ENCODE measurements at places on chromosomes 7 and 10. TPM values are rescaled to one million over a fixed set of nuclear protein-coding genes. Genes with fewer than 3 reads are reported as not detected.

DNA sequence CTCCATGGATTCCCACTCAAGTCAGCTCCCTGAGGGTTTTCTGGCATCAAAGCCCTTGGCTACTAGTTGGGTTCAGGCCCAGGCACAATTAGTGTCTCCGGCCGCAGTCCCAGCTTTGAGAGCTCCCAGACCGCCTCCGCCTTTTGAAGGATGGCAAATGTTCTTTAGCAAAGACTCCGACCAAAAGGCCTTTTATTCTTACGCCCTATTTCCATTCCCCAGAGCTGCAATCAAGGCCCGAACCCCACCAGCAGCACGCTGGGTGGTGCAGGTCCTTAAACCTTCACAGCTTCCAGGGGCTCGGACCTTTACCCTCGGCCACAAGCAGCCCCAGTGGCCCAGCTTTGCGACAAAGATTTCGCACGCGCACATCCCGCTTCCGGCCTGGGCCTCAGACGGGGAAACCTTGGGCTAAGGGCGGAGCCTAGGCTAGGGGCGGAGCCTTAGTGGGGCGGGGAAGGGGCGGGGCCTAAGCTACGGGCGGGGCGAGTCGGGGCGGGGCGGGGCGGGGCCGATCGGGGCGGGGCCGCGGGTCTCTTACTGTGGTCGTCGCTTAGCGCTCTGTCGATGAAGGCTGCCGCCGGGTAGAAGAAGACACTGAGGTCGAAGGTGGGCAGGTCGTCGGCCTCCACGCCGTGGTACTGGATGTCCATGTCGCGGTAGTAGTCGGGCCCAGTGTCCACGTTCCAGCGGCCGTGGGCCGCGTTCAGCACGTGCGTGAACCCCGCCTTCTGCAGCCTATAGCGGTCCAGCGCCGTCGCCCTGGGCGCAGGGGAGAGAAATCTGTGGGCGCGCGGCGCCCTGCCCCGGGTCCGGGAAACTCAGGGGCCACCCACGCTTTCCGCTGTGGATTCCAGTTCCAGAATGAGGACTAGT is 68.0 kb upstream of the SAMD8 start:
- H3K4me1 ChIP-seq, result no peaks in the 10 kb centered on the region
- no peaks in the 10 kb centered on the region for H3K36me3 ChIP-seq
- no peak overlapping the region for H3K27ac ChIP-seq
- H3K4me3 ChIP-seq, result no peak overlapping the region

GRCh38 chr7:85126383-85126782 is 60.5 kb downstream of the SEMA3D start:
- H3K4me3 ChIP-seq, result no peak overlapping the region
- DNase-seq, result no peak
- H3K27ac ChIP-seq, result no peak overlapping the region

DNA sequence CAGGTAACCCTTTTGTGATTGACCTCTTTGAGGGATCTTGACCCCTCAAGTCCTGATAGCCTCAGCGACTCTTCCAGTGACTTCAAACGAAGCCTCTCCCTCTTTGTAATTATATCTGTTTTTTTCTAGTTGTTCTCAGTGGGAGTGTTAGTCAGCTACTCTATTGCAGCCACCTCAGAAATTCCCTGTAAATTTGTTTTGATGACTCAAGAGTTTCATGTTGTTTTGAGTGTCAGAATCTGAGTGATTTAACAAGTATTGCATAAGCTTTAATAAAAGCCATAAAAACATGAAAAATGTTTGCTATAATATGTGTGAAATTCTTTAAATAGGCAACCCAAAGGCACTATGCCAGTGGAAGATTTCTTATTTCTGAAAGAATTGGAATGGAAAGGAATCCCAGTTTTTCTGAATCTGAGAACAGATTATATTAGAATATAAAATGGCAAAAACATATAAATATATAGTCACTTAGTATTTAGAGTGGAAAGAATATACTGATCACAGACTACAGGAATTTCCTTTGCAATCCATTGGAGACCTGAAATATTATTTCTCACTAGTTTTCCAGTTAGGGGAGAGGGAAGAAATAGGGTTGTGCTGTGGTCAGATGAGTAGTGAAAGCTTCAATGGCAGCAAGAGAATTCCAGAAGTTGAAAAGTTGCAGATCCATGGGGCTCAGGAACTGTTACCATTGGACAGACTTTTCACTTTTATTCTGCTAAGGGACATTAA is 94.4 kb upstream of the SEMA3C start:
- H3K27me3 ChIP-seq, result no peaks in the 10 kb centered on the region
- peaks cover 2% of the 10 kb centered on the region for H3K36me3 ChIP-seq
- no peak overlapping the region for H3K4me3 ChIP-seq
- no peak for DNase-seq

Gene SRRM3
- 0.94 TPM for total RNA-seq

DNA sequence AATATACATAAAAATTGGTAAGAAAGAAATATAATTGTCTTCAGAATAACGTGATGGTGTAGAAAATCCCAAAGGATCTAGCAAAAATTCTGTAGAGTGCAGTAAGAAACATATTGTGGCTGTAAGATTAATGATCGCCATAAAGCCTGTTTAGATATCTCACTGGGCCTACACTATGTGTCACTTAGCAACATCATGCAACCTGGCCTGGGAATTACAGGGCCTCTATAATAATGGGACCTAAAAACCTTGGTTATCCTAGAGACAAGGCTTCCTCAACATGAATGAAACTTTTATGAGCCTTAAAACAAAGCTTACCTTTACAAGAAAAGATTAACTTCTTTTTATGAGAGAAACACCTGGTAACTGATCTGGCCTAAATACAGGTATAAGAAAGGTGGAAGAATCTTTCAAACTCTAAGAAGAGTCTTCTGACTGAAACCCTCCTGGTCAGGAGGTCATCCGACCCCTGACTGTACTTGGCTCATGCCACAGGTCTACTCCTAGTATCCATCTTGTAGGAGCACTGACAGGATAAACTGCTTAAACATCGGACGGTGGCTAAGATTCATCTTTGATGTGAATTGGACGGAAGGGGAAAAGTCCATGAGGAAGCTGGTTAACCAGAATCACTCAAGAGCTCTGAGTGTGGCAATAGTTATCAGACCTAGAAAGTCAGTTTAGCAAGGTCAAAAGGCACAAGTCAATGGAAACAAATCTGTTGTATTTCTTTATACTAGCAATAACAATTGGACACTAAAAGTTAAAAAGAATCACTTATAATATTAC is 1155.1 kb upstream of the SORCS1 start:
- H3K27me3 ChIP-seq, result no peaks in the 10 kb centered on the region
- H3K27ac ChIP-seq, result no peak overlapping the region
- no peak overlapping the region for H3K4me3 ChIP-seq
- no peaks in the 10 kb centered on the region for H3K36me3 ChIP-seq

- no peaks in the 10 kb centered on the region for H3K4me1 ChIP-seq
- no peaks in the 10 kb centered on the region for H3K27me3 ChIP-seq
- H3K27ac ChIP-seq, result no peak overlapping the region
- DNase-seq, result no peak
- no peak overlapping the region for H3K4me3 ChIP-seq
Measured at GRCh38 chr7:117134889-117135552, 181.7 kb downstream of the ST7 start.

- H3K27ac ChIP-seq, result no peak overlapping the region
- H3K4me3 ChIP-seq, result no peak overlapping the region
- no peaks in the 10 kb centered on the region for H3K4me1 ChIP-seq
- DNase-seq, result no peak
- peaks cover 24% of the 10 kb centered on the region for H3K27me3 ChIP-seq
Measured at GRCh38 chr10:49617121-49618020, 3.5 kb downstream of the CHAT start.

Gene PRKRIP1
- total RNA-seq, result 17.1 TPM

GRCh38 chr7:125654076-125654475 is 724.5 kb upstream of the POT1 start:
- H3K36me3 ChIP-seq, result no peaks in the 10 kb centered on the region
- no peaks in the 10 kb centered on the region for H3K27me3 ChIP-seq
- H3K4me1 ChIP-seq, result no peaks in the 10 kb centered on the region
- H3K27ac ChIP-seq, result no peak overlapping the region
- H3K4me3 ChIP-seq, result no peak overlapping the region

DNA sequence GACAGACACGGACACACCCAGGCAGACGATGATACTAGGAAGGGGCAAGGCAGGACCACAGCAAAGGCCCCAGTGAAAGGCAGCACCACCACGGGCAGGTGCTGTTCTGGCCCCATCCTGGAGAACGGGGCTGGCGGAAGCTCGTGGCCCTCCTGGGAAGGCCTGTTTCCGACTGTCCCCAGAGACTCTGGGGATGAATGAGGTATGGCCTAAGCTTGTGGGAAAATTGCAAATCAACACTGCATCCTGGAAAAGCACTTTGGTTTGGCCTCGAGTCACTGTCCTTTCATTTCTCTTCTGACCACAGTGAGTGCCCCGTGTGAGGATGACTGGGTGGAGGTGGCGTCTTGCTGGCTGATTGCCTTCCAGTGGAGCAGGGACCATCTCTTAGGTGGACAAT is 81.6 kb upstream of the ANLN start:
- no peak overlapping the region for H3K4me3 ChIP-seq
- no peak overlapping the region for H3K27ac ChIP-seq
- no peak for DNase-seq
- H3K4me1 ChIP-seq, result peaks cover 16% of the 10 kb centered on the region

Gene PLAC9
- 35.0 TPM for total RNA-seq

- DNase-seq, result no peak
- no peak overlapping the region for H3K27ac ChIP-seq
- no peaks in the 10 kb centered on the region for H3K4me1 ChIP-seq
- H3K4me3 ChIP-seq, result no peak overlapping the region
- H3K36me3 ChIP-seq, result no peaks in the 10 kb centered on the region
Measured at GRCh38 chr7:155145477-155146255, 75.5 kb downstream of the HTR5A start.

DNA sequence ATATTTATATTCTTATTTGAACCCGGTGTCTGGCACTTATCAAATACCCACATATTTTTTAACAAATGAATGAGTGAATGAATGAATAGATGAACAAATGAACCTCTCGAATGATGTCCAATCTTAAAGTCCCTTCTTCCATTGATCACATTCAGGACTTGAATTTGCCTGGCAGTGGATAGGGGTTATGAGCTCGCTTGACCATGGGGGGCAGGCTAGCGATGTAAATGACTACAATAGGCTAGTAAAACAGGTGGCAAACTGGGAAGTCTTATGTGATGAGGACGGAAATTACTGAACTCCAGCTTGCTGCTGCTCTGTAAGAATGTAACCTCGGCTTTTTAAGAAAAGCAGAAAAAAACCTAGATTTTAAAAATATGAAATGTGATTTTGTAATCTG is 247.7 kb upstream of the DKK1 start:
- H3K27me3 ChIP-seq, result no peaks in the 10 kb centered on the region
- no peaks in the 10 kb centered on the region for H3K4me1 ChIP-seq
- no peaks in the 10 kb centered on the region for H3K36me3 ChIP-seq
- no peak overlapping the region for H3K4me3 ChIP-seq
- no peak for DNase-seq

DNA sequence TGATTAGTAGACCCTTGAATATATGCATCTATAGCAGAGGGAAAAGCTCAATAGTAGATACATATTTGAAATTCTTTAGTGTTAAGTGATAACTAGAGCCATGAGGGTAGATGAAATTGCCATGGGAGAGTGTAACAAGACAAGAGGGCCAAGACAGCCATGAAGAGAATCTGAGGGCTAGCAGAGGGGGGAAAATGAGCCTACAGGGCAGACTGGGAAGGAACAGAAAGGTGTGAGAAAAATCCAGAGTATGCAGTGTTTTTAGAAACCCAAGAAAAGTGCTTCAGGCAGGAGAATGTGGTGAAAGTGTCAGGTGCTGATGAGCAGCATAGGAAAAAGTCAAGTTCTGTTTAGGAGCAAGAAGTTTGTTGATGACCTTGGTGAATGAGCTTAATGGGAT is 63.0 kb downstream of the MAPK8 start:
- no peaks in the 10 kb centered on the region for H3K36me3 ChIP-seq
- DNase-seq, result no peak
- H3K4me3 ChIP-seq, result no peak overlapping the region
- H3K27ac ChIP-seq, result no peak overlapping the region
- H3K27me3 ChIP-seq, result no peaks in the 10 kb centered on the region
- peaks cover 11% of the 10 kb centered on the region for H3K4me1 ChIP-seq

DNA sequence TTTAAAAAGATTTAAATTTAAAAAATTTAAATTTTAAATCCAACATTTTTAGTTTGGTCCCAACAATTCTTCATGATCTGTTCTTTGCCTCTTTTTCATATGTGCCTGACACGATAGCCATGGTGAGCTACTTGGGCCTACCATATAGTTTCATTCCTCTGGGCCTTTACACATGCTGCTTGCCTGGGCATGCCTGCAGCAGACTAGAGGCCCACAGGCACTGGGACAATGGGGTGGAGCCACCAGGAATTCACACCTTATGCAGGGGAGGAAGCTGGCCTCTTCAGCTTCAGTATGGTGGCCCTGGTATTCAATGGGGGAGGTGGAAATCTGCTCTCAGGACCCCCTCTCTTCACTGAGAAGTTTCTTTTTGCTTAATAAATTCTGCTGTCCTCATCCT is 37.8 kb upstream of the ZNF365 start:
- H3K36me3 ChIP-seq, result no peaks in the 10 kb centered on the region
- no peak overlapping the region for H3K27ac ChIP-seq
- no peak for DNase-seq
- no peaks in the 10 kb centered on the region for H3K27me3 ChIP-seq
- H3K4me1 ChIP-seq, result no peaks in the 10 kb centered on the region

Gene ATP6V1F
- 200 TPM for total RNA-seq

- H3K4me3 ChIP-seq, result no peak overlapping the region
- H3K4me1 ChIP-seq, result no peaks in the 10 kb centered on the region
- DNase-seq, result no peak
- H3K27ac ChIP-seq, result no peak overlapping the region
- H3K27me3 ChIP-seq, result no peaks in the 10 kb centered on the region
- no peaks in the 10 kb centered on the region for H3K36me3 ChIP-seq
Measured at GRCh38 chr7:31805209-31805818, 118.3 kb downstream of the PPP1R17 start.

GRCh38 chr7:102294589-102294988 is 7.9 kb downstream of the SH2B2 start:
- H3K27ac ChIP-seq, result no peak overlapping the region
- H3K4me1 ChIP-seq, result no peaks in the 10 kb centered on the region
- no peak for DNase-seq
- no peaks in the 10 kb centered on the region for H3K27me3 ChIP-seq

DNA sequence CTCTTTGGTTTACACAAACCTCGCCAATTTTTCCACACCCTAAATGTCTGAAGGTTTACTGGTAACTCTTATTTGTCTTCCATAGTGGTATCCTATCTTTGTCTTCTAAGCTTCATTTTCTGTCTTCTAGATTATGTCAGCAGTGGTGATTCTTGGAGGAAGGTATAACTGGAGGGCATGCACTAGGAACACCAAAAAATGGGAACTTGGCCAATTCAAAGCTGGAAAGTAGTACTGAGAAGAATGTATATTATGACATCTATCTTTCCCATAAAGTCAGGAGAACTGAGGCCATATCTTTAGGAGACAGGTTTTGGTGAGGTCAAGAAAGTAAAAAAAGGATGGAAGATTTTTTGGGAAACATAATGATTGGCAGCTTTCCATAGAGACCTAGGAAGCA is 113.3 kb downstream of the CPEB3 start:
- no peak overlapping the region for H3K4me3 ChIP-seq
- no peaks in the 10 kb centered on the region for H3K36me3 ChIP-seq
- no peak overlapping the region for H3K27ac ChIP-seq
